ENCODE measurements at places on chromosomes 16 and 17.

DNA sequence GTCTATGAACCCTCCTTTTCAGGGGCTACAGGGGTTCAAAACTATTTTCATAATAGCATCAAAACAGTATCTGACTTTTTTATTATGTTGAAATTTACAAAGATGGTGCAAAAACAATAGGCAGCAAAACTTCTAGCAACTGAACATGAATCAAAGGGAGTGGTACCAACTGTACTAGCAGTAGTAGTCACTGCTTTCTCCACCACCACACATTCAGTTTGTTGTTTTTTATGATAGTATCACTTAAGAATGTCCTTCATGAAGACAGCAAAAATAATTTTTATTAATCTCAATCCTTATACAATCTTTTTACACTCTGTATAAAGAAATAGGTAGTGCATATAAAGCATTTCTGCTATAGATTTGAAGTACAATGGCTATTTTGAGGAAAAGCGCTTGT is 47.6 kb downstream of the MED13 start:
- peak; percentile 20 for DNase-seq

GRCh38 chr17:47670064-47670463 is 20.3 kb downstream of the KPNB1 start:
- no peak for DNase-seq

GRCh38 chr17:32141258-32141657 is 1.0 kb upstream of the RHOT1 start:
- DNase-seq = peak; percentile 65

GRCh38 chr17:624341-624860 is 90.2 kb downstream of the VPS53 start:
- DNase-seq = no peak

GRCh38 chr16:53546988-53547391 is 44.0 kb upstream of the AKTIP start:
- no peak for DNase-seq

DNA sequence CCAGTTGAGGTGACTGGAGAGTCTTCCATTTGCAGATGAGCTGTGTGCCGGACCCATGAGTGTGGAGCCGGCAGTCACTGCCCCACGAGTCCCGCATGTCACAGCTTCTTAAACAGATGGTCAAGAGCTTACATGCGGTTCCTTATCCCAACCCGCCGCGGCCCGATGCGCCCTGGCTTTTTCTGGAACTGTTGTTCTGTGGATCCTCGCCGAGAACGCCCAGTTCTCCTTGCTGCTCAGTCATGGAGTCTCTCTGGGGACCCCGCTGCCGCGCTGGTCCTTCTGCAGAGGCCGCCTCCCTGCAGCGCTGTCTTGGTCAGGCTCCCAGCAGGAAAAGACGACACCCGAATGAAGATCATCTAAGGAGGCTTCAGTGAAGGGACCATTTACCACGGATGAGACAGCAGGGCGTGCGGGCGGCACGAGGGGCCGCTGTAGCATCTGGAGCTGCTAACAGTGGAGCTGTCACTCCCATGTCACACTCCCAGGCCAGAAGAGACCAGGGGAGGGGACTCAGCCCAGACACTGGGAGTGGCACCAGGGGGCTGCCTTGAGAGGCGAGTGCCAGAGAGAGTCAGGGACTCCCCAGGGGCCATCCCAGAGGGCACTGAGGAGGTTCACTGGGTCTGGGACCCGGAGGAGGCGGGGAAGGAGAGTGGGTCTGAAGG is 10.8 kb upstream of the LGALS3BP start:
- DNase-seq = no peak

DNA sequence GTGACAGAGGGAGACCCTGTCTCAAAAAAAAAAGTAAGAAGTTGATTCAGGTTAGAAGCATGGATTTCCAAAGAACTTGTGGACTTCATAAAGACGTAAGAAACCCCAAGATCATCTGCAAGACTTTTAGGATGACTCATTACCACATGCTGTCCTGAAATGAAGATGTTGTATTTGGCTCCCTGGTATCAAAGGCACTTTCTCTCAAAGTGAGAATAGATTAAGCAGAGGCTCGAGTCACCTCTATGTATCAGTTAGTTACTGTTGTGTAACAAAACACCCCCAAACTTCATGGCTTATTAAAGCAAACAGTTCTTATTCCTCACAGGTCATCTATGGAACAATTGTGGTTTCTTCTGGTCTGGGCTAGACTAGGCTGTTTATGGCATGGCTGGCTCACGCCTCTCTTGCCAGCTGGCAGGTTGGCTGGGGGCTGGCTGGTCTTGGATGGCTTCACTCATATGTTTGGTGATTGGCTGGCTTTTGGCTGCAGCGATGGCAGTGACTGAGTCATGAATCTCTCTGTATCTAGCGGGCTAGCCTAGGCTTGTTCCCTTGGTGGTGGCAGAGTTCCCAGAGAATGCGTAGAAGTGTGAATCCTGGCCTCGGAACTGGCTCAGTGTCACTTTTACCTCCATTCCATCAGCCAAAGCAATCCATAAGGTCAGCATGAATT is 60.4 kb upstream of the MSI2 start:
- DNase-seq = peak; percentile 26

- DNase-seq = no peak
Measured at GRCh38 chr17:30134551-30134950, 17.9 kb downstream of the NSRP1 start.

GRCh38 chr17:8622191-8622590 is 8.3 kb downstream of the MYH10 start:
- DNase-seq = peak; percentile 12

DNA sequence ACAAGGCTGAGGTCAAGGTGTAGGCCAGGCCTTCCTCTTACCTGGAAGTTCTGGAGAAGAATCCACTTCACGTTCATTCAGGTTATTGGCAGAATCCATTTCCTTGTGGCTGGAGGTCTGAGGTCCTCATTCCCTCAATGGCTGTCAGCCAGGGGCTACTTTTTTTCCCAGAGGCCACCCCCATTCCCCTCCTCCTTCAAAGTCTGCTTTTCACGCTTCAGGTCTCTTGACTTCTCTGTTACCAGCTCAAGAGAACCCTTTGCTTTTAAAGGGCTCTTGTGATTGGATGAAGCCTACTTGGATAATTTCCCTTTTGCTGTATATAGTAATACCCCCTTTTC is 55.1 kb upstream of the LGALS9 start:
- DNase-seq = no peak

DNA sequence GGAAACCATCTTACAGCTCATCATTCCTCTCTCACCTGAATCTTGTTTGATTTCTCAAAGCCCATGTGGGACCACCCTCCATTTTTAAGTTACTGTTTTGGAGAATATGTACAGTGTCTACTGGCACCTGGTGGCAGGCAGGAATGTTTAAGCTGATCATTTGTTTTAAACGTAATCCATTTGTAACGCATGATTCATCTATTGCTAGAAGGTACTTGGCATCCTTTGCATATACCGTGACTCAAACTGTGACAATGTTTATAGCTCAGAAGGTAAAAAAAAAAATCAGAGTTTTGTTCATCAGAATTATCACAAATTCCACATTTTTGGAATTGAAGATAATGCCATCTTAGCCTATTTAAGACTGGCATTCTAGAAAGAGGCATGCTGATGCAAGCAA is 1007.5 kb upstream of the EEF2KMT start:
- DNase-seq = peak; percentile 18

DNA sequence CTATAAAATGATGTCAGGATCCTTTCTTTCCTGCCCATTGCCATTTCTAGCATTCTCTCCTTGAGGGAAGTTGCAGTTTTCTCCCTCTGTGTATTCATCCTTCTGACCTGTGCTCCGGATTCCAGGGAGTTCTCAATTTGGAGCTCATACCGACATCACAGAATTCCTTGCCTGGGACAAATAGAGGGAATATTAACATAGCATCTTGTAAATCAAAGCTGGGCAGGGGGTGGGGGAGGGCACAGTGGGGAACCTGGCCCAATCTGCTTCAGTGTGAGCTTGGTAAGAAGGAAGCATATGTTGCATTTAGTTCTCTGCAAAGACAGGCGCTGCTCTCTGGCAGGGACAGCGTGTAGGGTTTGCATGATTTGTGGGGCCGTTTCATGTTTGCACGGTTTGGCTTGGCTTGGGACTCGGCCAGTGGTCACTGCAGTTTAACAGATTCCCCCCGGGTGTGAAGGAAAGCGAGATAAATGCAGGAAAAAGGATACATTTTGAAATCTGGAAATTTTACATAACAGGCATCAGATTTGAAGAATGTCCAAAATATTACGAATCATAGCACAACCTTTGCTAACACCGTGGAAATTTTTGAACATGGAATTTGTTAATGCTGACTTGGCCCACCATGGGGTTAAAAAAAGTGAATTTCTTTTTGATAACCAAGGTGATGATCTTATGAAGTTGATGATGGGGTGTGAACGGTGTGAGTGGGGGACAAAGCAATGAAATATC is 178.0 kb downstream of the WWOX start:
- no peak for DNase-seq

- peak; percentile 88 for DNase-seq
Measured at GRCh38 chr16:535446-536405, 8.2 kb downstream of the CAPN15 start.

- DNase-seq = no peak
Measured at GRCh38 chr17:36107660-36108059, 4.0 kb downstream of the CCL4 start.

GRCh38 chr16:79348521-79349306 is 251.8 kb downstream of the MAF start:
- DNase-seq = no peak

GRCh38 chr17:81427173-81428120 is 32.2 kb downstream of the BAHCC1 start:
- peak; percentile 78 for DNase-seq

- peak; percentile 63 for DNase-seq
Measured at GRCh38 chr17:30323262-30323894, 10.5 kb downstream of the TMIGD1 start.

DNA sequence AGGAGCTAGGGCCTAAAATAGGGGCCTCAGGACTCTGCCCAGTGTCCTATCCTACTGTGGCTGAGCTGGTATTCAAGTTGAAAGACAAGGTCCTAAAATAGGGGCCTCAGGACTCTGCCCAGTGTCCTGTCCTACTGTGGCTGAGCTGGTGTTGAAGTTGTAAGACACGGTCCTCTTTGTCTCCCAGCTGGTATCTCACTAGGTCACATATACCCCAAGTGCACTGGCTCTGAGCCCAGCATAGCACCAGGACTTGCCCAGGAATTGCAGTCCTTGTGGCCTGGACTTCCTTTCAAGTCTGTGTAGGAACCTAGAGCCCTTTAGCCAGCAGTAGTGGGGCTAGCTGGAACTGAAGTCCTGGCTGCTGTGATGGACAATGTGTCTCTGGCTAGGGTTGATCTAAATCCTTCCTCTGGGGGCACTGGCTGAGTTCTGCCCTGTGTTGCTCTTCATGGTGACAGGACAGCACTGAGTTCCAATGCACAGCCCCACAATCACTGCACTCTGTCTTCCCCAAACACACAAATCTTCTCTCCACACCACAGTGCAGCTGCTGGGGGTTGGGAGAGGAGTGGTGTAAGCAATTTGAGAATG is 260.5 kb downstream of the HAPSTR1 start:
- no peak for DNase-seq

- DNase-seq = no peak
Measured at GRCh38 chr17:40482722-40483121, 18.7 kb downstream of the TNS4 start.

- no peak for DNase-seq
Measured at GRCh38 chr17:78748048-78748729, 33.9 kb downstream of the CYTH1 start.

DNA sequence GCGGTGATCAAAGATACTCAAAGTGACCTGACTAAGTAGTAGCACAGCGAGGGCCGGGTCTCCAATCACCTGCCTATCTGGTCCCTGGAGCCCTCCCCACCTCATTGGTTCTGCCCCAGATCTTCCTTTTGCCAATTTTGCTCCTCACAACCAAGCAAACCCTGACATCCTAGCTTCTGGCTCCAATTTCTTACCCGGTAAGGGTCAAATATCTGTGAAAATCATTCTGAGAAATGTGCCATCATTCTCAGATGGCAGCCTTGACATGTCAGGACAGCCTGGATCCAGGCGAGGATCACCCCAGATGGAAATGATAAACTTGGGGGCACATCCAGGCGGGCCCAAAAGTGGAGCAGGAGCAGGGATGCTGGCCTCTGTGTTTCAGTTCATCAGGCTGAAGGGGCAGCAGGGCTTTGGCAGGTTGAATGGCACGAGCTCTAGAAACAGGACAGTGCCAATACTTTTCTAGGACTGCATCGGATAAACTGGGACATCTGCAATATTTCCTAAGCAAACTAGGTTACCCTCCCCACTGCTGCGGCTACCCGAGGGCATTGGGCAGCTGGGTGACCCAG is 83.9 kb downstream of the SHISA6 start:
- no peak for DNase-seq

GRCh38 chr17:17729620-17730249 is 48.5 kb downstream of the RAI1 start:
- no peak for DNase-seq

GRCh38 chr17:4898927-4899326 is 409 bp upstream of the C17orf107 start:
- no peak for DNase-seq

GRCh38 chr17:65359016-65359415 is 202.4 kb downstream of the AXIN2 start:
- DNase-seq = peak; percentile 85

GRCh38 chr17:35612924-35613521 is 25.9 kb downstream of the AP2B1 start:
- peak; percentile 70 for DNase-seq

DNA sequence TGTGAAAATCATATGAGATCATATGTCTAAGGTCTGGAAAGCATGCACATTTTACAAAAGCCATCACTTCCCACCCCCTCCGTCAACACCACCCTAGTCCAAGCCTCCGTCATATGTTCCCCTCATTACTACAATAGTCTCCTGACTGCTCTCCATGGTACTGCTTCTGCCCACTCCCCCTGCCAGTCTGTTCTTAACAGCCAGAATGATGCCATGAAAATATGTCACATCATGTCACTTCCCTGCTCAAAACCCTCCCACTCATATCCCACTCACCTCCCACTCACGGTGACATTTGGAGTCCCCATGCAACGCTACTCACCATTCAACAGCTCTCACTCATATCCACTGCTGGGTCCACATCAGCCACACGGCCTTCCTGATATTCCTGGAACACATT is 432.3 kb downstream of the XYLT1 start:
- DNase-seq = no peak

DNA sequence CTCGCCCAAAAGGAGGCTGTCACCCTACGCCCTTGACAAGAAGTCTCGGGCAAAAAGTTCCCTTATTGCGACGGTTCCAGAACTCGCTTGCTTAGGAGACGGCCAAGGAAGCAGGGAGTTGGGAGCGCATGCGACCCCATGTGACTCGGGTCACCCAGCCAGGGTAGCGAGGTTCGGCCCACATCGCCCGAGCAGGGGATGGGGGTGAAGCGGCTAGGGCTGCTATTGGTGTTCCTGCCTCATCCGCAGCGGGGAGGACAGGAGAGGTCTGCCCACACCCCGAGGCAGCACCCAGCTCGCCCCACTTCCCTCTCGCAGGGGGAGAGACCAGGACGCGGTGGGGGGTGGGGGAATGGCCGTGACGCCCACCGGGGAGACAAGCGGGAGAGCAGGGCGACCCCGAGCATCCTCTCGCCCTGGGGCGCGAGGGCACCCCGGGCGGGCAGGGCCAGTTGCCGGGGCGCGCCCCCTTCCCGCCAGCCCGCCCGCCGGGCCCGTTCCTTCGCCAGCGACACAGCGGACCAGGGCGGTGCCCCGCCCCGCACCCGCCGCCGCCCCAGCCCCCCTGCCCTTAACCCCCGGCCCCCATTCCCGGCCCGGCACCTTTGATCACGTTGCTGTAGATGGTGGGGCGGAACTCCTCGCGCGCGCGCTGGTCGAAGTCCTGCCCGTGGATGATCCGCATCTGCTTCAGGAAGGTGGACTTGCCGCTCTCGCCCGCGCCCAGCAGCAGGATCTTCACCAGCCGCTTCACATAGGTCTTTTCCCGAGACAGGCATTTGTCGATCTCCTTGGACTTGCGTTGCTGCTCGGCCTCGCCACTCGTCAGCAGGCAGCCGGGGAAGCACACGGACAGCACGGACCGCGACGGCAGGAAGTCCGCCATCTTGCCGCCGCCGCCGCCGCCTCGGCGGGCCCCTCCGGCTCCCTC is 567 bp downstream of the GNA13 start:
- peak; percentile 61 for DNase-seq

Data from astrocyte of the hippocampus (primary cell).